ENCODE measurements at places on chromosomes 13 and 19. TPM values are rescaled to one million over a fixed set of nuclear protein-coding genes. Genes with fewer than 3 reads are reported as not detected.
A peak's percentile ranks its signal among the peaks of the same experiment; 100 is the strongest.

Gene PNKP
- total RNA-seq, result 44.7 TPM

Gene EXOSC5
- total RNA-seq, result 6.3 TPM

- H3K36me3 ChIP-seq, result peaks cover 4% of the 10 kb centered on the region
- peak overlapping the region; percentile 54 for H3K27ac ChIP-seq
- DNase-seq, result peak; percentile 89
- H3K4me1 ChIP-seq, result peaks cover 17% of the 10 kb centered on the region
- no peaks in the 10 kb centered on the region for H3K27me3 ChIP-seq
- H3K4me3 ChIP-seq, result peak overlapping the region; percentile 81
Observed at GRCh38 chr13:46553886-46554858, 1.2 kb downstream of the LRCH1 start.

GRCh38 chr13:106484537-106485193 is 50.8 kb downstream of the EFNB2 start:
- no peaks in the 10 kb centered on the region for H3K27me3 ChIP-seq
- no peak overlapping the region for H3K27ac ChIP-seq
- no peaks in the 10 kb centered on the region for H3K36me3 ChIP-seq
- H3K4me3 ChIP-seq, result no peak overlapping the region

All from lung (tissue), 17 donors.